HEK293T (cell line): ENCODE measurements at places on chromosomes 11 and 22.

- DNase-seq = no peak
These were observed 169.7 kb downstream of the SOX6 start for GRCh38 chr11:16186680-16187079.

DNA sequence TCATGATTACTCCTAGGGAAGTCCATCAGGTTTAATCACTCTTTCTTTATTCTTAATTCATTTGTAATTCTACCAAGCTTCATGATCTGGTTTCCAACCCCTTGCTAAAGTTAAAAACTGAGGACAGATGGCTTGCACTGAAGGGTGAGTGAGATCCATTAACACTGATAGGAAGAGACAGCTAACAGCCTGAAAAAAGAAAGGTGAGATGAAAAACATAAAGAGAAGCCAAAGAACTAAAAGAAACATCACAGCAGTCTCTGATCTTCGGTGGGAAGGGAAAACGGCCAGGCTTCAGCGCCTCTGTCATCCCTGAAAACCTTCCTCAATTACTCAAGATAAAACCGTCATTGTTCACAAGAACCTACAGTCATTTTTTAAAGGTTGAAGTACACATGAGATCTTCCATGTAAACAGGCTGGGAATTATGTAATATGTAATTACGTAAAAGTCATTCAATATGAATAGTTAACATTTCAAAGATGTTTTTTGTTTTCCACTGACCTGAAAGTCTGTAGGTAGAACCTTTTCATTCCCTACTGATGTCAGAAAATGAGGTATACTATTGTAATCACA is 41.3 kb downstream of the VSIG10L2 start:
- DNase-seq = no peak

DNA sequence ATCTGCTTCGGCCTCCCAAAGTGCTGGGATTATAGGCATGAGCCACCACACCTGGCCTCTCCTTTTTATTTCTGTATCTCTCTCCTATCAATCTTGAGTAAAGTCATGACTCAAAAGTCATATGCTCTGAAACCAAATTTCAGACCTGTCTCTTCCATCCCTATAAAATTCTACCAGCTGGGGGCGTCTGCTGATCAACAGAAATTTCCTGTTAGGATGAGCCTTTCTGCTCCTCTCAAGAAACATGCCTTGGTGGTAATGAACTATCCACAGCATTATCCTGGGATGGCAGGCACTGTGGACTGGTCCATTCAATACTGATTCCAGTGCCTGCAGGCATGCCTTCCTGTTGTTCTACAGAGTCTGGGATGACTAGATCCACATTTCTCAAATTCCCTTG is 472.6 kb downstream of the NELL1 start:
- no peak for DNase-seq

GRCh38 chr11:78256962-78257361 is 68.2 kb downstream of the USP35 start:
- DNase-seq = no peak

- no peak for DNase-seq
These were observed 9.0 kb upstream of the KCTD14 start for GRCh38 chr11:78032090-78032489.

DNA sequence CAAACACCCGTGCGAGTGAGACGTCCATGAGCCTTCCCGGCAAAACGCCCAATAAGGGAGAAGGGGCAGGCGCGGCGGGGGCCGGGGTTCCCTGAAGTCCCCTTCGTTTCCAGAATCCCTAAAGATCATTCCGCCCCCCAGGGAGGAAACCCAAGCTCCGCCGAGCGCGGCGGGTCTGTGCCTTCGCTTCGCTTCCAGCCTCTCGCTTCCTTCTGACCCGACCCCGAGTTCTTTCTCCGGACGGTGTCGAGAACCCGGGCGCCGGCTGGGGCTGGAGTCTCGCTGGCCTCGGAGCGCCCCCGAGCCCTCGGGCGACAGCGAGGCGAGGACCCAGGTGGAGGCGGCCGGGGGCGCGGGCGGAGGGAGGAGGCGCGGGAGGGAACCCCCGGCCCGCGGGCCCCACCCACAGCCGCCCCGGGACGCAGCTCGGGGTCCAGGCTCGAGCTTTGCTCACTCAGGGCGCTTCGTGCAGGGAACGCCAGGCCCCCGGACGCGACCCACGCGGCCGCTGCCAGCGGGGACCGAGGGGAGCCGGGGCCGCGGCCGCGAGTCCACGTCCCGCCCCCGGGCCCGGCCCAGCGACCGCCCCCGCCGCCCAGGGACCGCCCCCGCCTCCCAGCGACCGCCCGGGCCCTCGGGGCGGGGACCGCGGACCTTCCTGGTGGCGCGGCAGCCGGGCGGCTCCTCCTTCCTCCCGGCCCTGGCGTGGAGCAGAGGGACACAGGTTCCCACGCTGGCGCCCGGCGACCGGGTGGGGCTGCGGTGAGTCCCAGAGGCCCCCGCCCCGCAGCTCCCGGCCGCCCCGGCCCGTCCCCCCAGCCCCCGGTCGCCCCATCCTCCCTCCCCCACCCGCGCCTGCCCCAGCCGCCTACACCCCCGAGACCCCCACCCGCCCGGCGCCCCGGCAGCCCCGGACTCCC is at the start of gene PGGHG:
PGGHG (plus strand) TSS at position 649 of the 920 bp plus-strand sequence. CDS start 691 bp downstream, outside the sequence.
- peak; percentile 88 for DNase-seq

DNA sequence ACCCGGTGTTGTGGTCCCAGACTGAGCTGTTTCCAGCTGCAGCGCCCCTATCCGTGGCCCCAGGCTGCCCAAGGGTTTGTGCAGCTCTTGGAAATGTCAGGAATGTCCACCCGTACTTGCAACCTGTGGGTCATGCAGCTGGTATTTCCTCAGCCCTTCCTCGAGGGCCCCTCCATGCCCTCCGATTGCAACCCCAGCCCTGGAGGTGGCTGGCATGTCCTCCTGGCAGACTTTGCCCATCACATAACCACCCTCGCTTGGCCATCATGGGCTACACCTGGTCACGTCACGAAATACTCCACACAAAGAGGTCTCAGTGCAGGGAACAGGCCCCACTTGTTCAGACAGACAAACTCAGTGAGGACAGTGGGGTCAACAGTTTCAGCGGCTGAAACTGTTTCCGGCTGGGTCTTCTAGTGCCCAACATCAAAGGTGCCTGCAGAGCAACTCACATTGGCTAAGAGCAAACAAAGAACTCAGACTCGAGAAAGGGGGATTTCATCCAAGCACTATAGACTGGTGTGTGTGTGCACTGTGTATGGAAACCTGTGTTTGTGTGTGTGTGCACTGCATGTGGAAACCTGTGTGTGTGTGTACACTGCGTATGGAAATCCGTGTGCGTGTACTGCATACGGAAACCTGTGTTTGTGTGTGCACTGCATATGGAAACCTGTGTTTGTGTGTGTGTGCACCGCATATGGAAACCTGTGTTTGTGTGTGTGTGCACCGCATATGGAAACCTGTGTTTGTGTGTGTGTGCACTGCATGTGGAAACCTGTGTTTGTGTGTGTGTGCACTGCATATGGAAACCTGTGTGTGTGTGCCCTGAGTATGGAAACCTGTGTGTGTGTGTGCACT is 72.8 kb upstream of the CCND1 start:
- DNase-seq = no peak
